ENCODE measurements at places on chromosomes 4 and X.

- no peak for DNase-seq
Observed at GRCh38 chr4:111744847-111745246, 400.4 kb upstream of the FAM241A start.

DNA sequence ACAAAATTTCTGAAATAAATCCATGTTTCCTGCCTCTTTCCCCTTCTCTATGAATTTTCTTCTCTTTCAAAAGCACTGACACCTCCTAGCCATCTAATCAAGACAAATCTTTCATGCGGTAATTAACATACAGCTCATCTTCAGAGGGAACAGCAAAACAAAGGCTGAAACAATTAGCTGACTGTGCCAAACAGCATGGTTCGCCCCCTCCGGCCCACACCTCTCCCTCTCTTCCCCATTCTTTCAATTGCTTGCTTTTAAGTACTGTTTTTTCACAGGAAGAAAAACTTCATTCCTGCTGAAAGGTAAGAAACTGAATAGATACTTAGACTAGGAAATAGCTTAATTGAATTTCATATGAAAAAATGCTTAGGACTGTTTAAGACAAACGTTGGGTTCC lies 291.1 kb upstream of the NOCT start:
- no peak for DNase-seq

DNA sequence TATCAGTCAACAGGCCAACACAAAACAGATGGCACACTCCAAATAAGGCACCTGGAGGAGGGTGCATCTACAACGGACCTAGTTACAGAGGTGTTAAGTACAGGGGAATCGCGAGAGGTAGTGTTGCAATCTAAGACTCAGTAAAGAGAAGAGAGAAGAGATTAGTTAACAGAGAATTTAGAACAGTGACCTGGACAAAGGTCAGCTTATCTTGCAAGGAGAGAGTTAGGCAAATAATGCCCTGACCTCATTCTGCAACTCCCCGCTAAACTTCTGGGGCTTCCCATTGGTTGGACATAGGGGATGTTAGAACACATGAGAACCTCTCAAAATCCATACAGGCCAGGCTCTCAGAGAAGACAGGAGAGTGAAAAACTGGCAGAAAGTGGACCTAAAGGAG lies 289.4 kb upstream of the GK2 start:
- no peak for DNase-seq

GRCh38 chrX:15274946-15275345 lies 5.1 kb upstream of the ASB9 start:
- DNase-seq, result no peak

GRCh38 chrX:77446908-77447652 lies at the start of gene FGF16:
Gene FGF16, plus strand, starts transcription at chrX:77447389. Its CDS starts 286 bp downstream, at chrX:77447675.
- peak; percentile 16 for DNase-seq

DNA sequence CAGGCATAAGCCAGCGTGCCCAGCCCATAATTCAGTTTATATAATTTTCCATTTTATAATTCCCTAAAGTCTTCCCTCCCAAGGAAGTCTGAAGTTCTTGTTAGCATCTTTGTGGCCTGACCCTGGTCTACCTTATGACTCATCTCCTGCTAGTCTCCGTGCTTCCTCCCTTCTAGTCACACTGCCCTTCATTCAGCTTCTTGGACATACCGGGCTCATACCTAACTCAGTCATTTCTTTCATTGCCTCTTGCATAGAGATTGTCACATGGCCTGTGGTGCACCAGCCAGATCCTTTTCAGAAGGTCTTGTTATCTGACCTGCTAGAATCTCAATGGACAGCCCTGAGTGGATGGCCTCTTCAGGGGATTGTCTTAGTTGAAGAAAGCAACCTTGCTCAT lies 22.8 kb upstream of the MAML3 start:
- DNase-seq, result peak; percentile 80

GRCh38 chr4:52783069-52783468 lies 31.8 kb upstream of the ERVMER34-1 start:
- no peak for DNase-seq

GRCh38 chrX:92232182-92232581 lies 453.0 kb downstream of the PCDH11X start:
- DNase-seq, result no peak

GRCh38 chrX:22975786-22976185 lies 24.0 kb upstream of the DDX53 start:
- no peak for DNase-seq

- no peak for DNase-seq
Observed at GRCh38 chr4:99024481-99025275, 29.2 kb downstream of the METAP1 start.

DNA sequence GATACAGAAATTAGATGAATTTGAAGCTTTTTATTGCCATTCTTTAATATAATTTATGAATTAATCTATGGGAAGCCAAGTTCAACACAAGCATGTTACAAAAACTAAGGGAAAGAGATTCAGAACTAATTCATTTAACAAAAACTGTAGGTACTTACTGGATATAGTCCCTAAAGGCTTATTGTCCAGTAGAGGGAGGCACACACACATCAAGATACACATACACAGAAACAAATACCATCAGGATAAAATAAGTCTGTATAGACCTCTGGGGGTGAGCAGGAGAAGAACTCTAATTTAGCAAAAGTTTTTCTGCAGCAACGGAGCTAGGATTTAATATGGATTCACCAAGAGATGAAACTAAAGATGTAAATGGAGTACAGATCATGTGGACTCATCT lies 83.0 kb upstream of the IL13RA1 start:
- DNase-seq, result peak; percentile 56

- DNase-seq, result no peak
Observed at GRCh38 chr4:53151489-53151788, 214.4 kb downstream of the SCFD2 start.

DNA sequence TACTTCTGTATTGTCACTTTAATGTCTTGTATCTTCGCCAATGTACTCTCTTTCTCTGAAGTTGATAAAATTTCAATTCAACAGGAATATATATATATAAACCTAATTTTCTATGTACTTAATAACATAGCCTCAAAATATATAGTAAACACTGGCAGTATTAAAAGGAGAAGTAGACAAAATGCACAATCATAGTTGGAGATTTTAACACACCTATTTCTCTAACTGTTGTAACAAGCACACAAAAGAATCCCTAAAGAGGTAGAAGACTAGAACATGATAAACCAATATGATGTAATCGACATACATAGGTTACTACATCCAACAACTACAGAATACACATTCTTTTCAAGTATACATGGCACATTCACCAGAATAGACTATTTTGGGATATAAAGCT lies 65.5 kb downstream of the ZNF81 start:
- no peak for DNase-seq

DNA sequence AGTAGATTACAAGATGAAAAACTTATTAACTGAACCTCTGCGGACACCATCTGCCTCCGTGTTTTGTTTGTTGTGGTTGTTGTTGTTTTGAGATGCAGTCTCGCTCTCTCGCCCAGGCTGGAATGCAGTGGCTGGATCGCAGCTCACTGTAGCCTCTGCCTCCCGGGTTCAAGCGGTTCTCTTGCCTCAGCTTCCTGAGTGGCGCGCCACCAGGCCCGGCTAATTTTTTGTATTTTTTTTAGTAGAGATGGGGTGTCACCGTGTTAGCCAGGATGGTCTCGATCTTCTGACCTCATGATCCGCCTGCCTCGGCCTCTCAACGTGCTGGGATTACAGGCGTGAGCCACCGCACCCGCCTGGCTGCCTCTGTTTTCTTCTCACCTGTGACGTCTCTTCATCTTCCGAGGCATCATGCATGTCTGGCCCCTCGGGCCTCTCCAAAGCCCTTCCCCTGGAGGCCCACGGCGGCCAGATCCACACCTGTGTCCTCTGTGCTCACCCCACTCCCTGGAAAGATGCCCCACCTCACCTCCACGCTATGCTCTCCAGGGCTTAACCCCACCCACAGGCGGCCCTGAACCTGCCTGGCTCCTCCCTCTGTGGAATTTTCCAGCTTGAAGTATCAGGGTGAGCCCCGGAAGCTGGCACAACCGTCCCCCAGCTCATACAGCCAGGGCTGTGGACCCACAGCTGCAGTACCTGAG lies 77.0 kb upstream of the MXD4 start:
- DNase-seq, result no peak

GRCh38 chrX:114065577-114066223 lies 518.2 kb upstream of the HTR2C start:
- DNase-seq, result no peak

Measured in iris pigment epithelial cell (primary cell).